Activated CD8-positive, alpha-beta T cell treated with anti-CD3 and anti-CD28 coated beads for 36 hours (primary cell): ENCODE measurements at places on chromosomes 7 and 10.

DNA sequence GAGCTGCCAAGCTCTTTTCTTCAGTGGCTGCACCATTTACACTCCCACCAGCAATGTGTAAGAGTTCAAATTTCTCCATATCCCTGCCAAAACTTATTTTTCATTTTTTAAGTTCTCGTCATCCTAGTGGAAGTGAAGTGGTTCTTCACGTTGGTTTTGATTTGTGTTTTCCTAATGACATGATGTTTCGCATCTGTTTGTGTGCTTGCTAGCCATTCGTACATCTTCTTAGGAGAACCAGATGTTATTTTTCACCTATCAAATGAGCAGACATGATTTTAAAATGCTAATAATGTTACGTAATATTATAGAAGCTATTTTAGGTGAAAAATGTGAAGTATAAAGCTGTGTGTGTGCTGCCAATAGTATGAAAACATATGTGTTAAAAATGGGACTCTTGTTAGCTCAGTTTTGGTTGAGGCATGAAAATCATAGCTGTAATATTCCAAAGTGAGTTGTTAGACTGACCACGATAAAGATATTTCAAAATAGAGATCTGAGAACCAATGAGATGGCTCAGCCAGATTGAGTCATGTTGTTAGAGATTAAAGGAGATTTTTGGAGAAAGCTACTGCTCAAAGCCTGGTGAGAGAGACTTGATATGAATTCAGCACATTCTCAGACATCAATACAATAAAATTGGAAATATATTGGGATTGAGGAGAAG is 25.9 kb upstream of the GALNT11 start:
- DNase-seq: no peak

GRCh38 chr7:146937836-146938235 is 821.2 kb downstream of the CNTNAP2 start:
- DNase-seq: no peak

- no peak for DNase-seq
Observed at GRCh38 chr10:62543571-62544355, 169.6 kb downstream of the ZNF365 start.

DNA sequence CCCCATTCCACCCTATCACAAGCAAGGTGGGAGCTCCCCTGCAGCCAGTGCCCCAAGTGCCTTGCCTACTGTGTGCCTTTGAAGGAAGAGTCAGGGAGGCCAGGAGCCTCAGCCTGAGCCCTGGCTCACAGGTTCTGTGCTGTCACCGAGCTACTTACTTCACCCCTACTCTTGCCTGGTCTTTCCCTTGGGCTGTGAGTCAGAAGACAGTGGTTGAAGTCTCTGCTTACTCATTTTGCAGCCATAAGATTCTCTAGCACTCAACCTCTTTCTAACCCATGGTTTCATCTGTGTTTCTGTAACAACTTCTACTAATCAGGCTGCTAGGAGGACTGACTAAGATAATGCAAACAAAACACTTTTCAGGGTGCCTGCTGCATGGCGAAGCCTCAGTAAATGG is 114.5 kb downstream of the PLCE1 start:
- DNase-seq: no peak

GRCh38 chr7:112985377-112985987 is 101.1 kb downstream of the GPR85 start:
- DNase-seq: no peak
